NCI-H1694 (cell line): ENCODE measurements at places on chromosomes 3 and 15.
A peak's percentile ranks its signal among the peaks of the same experiment; 100 is the strongest.

GRCh38 chr15:91849749-91850161 is 3.8 kb upstream of the SLCO3A1 start:
- DNase-seq = peak; percentile 48

DNA sequence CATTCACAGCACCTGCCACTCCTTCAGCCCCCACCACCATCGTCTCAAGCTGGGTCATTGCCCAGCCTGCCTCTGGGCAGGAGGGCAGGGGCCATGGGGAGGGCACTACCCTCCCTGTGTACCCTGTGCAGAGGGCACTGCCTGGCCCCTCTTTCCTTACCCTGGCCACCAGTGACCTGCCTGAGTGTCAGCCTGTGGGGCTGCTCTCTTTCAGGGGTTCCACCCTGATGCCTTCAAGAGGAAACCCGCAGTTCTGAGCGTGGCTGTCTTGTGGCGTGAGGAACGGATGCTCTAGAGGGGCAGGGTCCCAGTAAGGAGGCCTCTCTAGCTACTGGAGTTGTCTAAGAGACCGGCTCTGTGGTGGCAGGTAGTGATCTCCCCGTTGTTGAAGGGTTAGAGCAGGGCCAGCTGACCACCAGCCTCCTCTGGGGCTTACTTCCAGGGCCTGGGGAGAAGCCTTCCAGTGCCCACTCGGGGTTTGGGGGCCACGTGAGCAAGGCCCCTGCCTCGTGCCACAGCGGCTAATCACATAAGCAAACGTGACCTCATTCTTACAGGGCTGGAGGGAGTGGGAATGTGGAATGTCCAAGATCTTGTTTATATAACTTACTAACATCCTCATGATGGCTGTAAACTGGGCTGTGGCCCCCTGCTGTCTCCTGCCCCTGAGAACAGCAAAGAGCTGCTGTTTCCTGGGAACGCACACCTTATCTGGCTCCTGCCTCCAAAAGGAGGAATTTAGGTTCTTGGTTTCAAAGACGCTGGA is 31.4 kb upstream of the SEC13 start:
- DNase-seq = no peak

DNA sequence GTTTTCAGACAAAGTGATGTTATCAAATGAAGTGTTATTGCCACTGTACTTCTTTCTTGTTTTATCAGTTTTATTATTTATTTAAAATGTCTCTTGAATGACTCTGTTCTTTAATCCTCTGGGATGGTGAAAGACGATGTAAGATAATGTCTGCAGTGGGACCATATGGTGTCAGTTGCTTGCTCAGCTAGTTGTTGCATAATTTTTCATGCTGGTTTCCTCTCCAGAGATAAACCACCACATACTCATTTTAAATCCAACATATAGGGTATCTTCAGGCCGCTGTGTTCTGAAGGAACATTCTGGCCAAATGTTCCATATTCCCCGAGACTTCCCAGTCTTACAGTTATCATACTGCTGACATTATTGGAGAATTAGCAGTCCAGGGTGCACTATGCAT is 75.9 kb downstream of the GABRG3 start:
- DNase-seq = no peak

DNA sequence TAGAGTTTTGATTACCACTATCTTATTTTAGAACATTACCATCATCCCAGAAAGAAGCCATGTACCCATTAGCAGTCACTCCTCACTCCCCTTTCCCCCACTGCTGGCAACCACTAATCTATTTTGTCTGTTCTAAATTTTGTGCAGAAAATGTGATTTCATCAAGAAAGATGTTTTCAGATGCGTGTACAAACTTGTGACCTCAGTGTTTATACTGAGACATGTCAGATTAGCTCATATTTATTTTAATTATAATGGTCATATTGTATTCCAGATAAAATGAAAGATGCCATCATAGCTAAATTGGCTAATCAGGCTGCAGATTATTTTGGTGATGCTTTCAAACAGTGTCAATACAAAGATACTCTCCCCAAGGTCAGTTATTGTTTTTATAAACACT is 27.8 kb downstream of the PDCD6IP start:
- DNase-seq = no peak

- DNase-seq = no peak
Observed at GRCh38 chr15:63628123-63628822, 31.1 kb downstream of the FBXL22 start.

DNA sequence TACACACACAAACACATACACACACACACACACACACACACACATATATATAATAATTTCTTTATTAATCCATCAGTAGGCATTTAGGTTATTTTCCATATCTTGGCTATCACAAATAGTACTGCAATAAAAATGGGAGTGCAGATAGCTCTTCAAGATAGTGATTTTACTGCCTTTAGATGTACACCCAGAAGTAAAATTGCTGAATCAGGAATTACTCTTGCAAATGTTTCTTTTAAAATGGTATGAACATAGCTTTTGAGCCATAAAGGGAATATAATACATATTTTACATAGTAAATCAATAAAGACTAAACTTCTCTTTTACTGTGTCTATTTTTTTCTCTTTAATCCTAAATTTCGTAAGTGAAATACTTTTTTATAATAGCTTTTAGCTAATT is 1251.1 kb downstream of the ZPLD1 start:
- no peak for DNase-seq

- no peak for DNase-seq
Observed at GRCh38 chr15:82135638-82136037, 89.8 kb upstream of the MEX3B start.

DNA sequence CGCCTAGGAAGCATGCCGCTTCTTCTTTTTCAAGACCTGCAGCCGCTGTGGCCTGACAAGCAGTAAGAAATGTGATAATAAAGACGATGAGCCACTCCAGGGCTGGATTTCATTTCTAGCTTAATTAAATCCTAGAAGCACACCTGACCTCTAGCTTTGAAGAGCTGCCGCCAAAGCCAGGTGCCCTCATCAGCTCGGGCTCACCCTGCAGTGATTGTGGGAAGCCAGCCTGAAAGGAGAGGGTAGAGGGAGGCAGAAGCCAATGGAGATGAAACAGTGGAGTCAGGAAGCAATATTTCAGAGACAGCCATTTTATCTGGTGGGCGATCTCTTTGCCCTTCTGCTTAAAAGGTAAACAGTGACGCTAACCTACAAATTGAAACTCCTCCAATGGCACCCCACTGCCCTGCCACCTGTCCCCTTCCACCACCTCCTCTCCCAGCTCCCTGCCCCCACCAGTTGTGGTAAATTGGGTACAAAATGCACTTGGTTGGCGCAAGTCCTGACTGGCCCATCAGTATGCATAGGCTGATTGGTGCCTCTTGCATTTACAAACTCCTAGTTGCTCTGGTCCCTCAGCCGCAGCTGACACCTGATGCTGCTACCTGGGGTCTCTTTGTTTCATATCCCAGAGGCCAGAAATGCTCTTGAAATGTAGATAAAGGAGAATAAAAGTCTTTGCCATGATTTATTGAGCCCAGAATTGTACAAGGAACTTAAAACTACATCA is 385.3 kb downstream of the PDCD6IP start:
- no peak for DNase-seq

DNA sequence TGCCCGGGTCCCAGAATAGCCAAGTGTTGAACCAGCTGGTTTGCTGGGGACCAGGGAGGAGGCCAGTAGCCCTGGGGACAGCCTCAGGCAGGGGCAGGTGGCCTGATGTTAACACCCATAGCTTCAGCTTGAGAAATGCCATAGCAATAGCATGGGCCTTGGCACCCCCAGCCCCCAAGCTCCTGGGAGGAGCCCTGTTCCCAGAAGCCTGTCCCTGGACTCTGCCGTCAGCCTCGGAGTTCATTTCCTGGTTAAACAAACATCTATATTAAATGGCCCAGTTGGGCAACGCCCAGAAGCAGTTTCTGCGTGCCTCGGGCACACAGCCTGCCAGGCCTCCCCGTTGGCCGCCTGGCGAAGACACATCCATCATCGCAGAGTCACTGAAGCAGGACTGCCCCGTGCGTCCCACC is 58.2 kb downstream of the FGD5 start:
- no peak for DNase-seq

DNA sequence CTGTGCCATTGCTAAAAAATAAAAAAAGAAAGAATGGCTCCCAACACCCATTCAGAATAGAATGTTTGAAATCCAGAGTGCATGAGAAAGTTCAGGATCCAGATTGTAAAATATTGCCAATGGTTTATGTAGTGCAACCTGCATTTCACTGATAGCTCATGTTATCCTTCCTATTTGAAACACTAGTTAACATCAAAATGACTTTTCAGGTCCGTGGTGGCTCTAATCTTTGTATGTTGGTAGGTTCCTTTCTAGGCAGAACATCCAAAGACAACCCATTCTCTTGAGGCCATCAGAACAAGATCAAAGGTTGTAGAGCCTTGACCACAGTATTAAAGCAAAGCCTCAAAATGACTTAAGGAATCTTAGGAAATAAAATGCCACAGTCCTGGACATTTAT is 51.0 kb downstream of the PLCL2 start:
- no peak for DNase-seq

GRCh38 chr15:41698779-41699178 is 38.6 kb downstream of the MGA start:
- no peak for DNase-seq

DNA sequence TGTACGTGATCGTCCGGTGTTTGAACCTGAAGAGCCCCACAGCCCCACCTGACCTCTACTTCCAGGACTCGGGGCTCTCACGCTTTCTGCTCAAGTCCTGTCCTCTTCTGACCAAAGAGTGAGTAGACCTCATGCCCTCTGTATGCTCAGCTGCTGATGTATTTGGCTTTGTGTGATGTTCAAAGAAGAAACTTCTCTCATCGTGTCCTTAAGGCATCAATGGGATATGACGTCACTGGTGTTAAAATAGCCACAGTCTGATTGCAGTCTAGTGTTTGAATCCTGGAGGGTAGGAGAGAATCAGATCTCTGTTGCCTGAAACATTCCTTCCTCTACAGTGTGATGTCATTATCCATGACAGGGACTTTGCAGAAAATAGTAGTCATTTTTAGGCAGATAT is 28.1 kb downstream of the ABHD2 start:
- no peak for DNase-seq

DNA sequence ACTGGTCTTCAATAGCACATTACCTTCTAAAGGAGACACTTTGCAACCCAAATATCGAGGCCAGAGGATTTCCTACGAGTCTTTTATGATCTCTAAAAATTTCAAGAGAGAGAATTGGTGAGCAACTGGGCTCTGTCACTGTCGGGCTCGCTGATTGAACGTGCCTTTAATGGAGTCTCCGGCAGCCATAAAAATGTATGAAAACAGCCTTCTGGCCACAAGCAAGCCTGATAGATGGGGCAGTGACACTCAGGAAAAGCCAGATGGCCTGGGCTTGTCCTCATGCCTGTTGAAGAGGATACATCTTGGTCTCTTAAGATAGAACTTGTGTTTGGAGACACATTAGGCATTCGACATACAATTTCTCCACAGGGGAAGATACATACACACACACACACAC is 419.5 kb upstream of the PROK2 start:
- no peak for DNase-seq
